ENCODE measurements at places on chromosomes 2 and 18. TPM values are rescaled to one million over a fixed set of nuclear protein-coding genes. Genes with fewer than 3 reads are reported as not detected.

DNA sequence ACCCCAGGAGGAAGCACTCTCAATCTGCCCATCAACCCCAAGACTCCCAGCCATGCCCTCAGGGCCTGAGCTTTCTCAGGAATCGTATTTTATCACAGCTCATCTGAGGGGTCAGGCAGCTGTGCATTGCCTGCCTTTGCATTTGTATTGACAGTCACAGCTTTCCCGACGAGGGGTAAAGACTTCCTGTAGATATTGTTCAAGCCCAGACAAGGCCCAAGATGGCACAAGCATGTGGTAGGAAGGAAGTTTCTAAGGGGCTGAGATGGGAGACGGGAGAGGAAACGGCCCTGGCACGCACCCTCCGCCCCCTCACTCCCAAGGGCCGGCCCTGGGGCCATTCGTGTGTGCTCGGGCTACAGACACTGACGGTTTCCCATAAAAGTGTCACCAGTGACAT lies 34.2 kb upstream of the PRLH start:
- DNase-seq, result no peak

DNA sequence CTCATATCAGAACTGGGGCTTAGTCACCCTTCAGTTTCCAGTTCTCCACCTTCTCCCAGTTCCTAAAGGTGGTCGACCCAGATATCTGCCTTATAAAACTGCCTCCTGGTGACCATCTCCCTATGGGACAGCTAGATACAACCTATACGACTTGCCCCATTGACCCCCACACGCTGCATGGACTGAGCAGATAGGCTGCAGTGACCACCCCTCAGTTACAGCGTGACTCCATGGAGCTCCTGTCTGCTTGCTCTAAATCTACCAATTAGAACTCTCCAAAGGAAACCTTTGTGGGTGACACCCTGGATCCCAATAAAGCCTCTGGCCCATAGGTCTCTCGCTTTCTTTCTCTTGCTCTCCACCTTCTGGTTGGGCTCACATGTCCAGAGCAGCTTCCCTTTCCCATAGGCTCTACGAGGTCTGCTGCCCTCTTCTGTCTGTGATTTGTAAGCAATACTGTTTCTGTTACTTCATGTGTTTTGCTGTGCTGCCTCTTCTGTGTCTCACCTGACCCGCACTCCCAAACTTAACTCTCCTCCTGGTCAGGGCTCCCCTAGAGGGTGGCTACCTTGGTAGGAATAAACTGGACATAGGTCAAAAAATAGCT lies 971.3 kb upstream of the FAM98A start:
- peak; percentile 7 for DNase-seq

- no peak for DNase-seq
Observed at GRCh38 chr18:77320971-77321559, 71.4 kb downstream of the GALR1 start.

GRCh38 chr2:8592736-8593135 lies 89.1 kb upstream of the ID2 start:
- DNase-seq, result no peak

DNA sequence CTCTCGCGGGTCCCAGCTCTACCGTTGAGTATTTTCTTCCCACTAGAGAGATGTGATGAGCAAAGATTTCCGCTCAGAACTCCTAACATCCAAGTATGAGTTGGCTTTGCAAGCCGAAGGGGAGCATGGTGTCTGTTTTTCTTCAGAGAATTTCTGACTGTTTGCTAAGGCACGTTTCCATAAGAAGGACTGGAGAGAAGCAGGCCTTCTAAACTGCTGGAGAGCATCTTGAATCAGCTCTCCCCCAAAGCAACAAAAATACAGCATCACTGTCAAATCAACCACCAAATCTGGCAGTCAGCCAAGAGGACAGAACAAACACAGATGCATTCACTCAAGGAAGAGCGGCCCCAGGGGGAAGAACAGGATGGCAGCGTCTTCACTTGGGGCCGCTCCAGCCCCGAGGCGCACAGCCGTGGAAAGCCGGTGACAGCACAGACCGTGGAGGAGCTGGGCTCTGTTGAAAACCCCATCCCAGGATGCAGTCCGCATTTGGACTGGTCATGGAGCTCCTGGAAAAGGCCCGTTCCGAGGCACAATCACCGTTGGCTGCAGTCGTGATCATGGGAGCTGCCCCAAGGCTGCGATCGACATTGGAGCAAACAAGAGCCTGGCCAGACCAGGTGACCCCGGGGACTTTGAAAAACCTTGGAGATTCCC lies 101.4 kb downstream of the NFATC1 start:
- DNase-seq, result peak; percentile 65

- no peak for DNase-seq
Observed at GRCh38 chr18:35917043-35917442, 55.4 kb upstream of the RMP24 start.

GRCh38 chr18:22914633-22915032 lies 18.5 kb upstream of the RBBP8 start:
- no peak for DNase-seq

ANTXR1 gene
- 148 TPM for polyA plus RNA-seq

CACNB4 gene
- 4.8 TPM for polyA plus RNA-seq

LCT gene
- polyA plus RNA-seq, result not detected

DNA sequence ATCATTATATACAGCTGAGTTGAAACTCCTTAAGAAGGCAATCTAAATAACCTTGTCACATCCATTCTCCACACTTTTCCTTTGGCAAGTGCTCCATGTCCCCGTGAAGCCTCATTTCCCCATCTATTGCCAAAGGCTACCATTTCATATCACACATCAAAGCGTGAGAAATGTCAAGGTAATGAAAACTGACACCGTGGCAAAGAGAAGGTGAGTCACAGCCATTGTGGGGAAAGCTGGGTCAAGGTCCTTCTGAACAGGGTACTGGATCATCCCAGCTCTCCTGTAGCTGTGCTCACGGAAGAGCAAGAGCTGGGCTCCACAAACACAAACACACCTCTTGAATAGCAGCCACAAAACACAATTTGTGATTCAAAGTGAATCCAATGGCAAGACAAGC lies 58.2 kb upstream of the REG3G start:
- no peak for DNase-seq

EMILIN1 gene
- polyA plus RNA-seq, result 143 TPM

GRCh38 chr2:56981554-56981953 lies 797.8 kb downstream of the CCDC85A start:
- DNase-seq, result no peak

TWIST2 gene
- 5.2 TPM for polyA plus RNA-seq

CRYGC gene
- not detected for polyA plus RNA-seq

CELF4 gene
- polyA plus RNA-seq, result 0.57 TPM

Data from muscle of back (tissue), 13 donors.